ENCODE measurements at places on chromosomes 2 and 18.

- DNase-seq, result no peak
These were observed 1212.6 kb upstream of the NXPH2 start for GRCh38 chr2:139992711-139993345.

DNA sequence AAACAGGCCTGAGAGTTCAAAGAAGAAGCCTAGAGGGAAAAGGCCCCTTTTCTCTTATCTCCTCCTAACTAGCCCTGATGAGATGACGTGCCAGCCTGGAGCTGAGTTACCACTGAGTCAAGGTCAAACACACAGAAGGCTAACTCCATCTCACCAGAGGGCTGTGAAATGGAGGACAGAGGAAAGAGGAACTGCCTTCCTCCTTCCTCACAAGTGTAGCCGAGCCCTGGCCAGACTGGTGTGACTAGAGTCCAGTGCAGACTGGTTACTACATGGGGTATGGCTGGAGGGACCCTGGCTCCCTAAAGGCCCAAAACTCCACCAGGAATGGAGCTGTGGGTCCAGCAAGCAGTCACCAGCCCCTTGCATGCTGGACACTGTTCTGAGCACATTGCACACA, 35.7 kb upstream of the GYPC start:
- DNase-seq, result no peak

GRCh38 chr2:71778936-71779773, 325.8 kb downstream of the DYSF start:
- no peak for DNase-seq

- no peak for DNase-seq
These were observed 24.9 kb upstream of the PID1 start for GRCh38 chr2:229296016-229296415.

DNA sequence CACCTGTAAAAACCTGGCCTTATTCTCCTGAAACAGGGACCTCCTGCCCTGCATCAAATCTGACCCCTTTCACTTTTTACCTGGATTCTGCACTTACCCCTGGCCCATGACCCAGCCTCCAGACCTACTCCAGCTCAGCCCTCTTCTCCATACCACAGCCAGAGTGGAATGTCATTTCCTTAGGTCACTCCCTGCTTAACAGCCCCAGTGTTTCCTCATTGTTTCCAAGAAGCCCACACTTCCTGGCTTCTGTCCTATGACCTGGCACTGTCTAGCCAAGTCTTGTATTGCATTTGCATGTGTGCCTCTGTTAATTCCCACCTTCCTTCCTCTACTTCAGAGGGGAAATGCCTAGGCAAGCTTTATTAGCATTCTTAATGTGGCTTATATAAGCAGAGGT, 51.4 kb upstream of the TRIB2 start:
- DNase-seq, result no peak

- DNase-seq, result no peak
These were observed 57.3 kb upstream of the PSMD14 start for GRCh38 chr2:161250864-161251436.

- DNase-seq, result no peak
These were observed 35.5 kb downstream of the LIPG start for GRCh38 chr18:49597157-49597931.

GRCh38 chr2:203685081-203685621, 21.3 kb upstream of the CD28 start:
- no peak for DNase-seq

DNA sequence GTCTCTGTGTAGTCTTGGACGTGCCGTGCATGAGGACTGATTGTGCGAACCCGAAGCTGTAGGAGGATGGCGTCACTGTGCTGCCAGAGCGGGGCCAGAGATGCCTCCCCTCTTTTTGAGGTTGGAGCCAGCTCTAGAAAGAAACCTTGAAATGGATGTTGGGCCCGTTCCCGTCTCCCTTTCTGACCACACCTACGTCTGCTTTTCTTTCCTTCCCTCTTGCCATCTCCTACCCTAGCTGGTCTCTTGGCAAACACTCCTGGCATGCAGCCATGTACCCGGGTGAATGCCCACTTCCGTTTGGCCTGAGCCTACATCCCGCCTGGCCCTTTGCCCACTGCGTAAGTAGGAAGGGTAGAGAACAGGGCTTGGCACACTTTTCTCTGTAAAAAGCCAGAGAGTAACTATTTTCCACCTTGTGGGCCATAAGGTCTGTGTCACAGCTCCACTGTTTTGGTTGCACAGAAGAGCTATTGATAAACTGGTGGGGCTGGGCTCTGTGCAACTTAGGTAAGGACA, 37.4 kb downstream of the SH3BP4 start:
- DNase-seq, result no peak

DNA sequence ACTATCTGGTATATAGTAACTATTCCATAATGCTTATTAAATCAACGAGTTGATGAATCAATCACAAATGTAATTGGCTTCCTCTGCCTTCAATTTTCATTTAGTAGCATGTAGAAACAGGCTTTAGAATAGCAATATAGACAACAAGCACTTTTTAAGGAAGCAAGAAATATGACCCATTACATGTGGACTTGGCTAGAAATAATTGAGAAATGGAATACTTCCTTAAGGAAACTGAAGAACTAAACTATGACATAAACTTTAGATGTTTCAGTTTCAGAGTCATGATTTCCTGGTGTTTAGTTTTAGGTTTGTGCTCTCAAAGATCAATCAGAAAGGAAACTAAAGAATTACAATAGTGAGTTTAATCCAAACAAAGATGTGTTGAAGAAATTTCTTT, 443.8 kb downstream of the MBD2 start:
- no peak for DNase-seq

GRCh38 chr2:82395531-82395930, 2063.5 kb downstream of the SUCLG1 start:
- no peak for DNase-seq

- no peak for DNase-seq
These were observed 27.7 kb upstream of the IER3IP1 start for GRCh38 chr18:47203626-47204464.

- no peak for DNase-seq
These were observed 24.5 kb downstream of the GREB1 start for GRCh38 chr2:11558214-11558886.

- DNase-seq, result no peak
These were observed 25.3 kb upstream of the MFSD6 start for GRCh38 chr2:190382851-190383250.

DNA sequence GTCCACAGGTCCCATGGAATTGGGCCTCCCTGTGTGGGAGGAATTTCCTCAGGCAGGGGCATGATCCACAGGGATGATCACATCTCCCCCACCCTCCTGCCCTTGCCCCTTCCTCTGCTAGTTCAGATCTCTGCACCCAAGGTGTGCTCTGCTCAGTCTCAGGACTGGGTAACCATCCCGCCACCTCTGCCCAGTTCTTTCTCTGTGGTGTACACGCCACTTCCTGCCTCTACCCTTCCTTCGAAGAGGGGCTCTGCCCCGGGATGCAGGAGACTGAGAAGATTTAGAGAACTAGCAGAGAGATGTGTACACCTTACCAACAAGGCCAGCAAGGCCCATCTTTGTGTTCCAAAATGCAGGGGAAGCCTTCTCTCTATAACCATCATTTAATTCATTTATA, 160.4 kb downstream of the CELF4 start:
- DNase-seq, result no peak

DNA sequence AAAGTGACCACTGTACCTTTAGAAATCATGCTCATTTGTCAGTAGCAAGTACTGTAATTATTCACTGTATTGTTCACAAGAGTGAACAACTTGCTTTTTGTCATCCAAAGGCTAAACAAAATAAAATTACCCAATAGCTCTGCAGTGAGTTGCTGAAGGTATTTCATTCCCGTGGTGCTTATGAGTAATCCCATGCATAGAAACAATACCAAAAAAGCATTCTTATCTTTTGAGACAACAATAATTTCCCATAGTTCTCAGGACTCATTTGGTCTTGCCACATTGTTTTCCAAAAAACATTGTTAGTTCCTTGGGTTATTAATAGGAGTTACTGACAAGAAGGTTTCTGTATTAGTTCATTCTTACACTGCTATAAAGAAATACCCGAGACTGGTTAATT, 503.2 kb upstream of the FAM98A start:
- no peak for DNase-seq

DNA sequence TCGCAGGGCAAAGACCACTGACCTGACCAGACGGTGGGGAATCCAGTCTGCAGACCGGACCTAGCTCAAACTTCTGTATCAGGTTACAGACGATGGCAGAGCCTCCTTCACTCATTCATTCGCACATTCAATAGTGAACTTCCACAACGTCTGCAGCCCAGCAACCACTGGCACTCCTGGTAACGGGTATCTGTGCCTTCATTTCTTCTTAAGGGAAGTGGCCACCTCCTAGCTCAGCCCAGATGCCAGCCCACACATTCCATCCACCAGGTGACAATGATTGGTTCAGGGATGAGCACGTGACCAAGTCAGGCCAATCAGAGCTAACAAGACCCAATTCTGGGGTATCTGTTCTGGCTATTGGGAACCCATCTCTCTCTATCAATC, 15.9 kb upstream of the ARMC9 start:
- DNase-seq, result no peak

GRCh38 chr2:179106342-179106675, 56.4 kb upstream of the CCDC141 start:
- no peak for DNase-seq

DNA sequence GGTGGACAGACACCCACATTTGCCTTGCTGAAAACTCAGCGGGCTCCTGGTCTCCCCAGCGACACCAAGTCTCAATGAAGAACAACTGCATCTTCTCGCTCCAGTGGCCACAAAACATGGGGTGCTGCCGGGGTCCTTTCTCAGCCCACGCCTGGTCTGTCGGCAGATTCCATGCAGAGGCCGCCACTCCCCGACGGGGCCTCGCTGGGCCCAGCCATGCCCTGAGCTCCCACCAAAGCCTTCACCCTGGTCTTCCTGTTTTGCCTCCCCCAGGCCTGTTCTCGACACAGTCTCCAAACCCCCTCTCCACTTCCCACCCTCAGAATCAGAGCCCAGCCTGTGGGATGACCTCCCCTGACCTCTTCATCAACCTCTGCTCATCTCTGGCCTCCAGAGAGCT, 31.2 kb downstream of the DIPK1C start:
- no peak for DNase-seq

DNA sequence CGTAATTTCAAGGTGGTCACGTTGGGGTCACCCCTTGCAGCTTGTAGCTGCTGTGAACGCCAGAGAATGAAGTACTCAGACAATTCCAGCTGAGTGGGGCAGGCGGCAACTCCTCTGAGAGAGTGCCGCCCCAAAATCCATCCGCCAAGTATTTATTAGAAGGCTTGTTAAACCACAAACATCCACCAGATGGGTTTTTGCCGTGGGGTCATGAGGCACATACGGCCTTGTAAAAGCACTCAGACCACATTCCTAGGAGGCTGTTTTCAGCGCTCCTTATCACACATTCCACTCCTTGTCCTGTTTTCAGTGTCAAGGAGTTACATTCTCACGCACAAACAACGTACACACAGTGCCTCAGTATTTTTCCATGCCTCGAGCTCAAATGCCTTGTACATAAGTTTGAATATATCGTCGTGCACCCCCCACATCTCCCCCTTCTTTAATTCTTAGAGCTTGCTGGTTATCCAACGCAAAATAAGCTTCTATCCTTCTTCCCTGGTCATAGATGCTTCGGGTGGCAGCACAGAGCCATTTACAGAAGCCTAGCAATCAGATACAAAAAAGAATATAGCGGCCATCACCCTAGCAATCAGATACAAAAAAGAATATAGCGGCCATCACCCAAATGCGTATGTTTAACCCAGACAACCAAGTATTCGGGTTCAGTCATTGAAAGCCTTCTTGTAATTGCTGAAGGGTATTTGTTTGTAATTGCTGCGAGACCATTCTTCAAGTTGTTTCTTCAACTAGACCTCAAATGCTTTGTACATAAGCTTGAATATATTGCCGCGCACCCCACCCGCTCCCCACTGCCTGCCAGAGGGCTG, 7.3 kb downstream of the ALPP start:
- DNase-seq, result no peak

- no peak for DNase-seq
These were observed 19.1 kb downstream of the SEPTIN2 start for GRCh38 chr2:241334813-241335212.

DNA sequence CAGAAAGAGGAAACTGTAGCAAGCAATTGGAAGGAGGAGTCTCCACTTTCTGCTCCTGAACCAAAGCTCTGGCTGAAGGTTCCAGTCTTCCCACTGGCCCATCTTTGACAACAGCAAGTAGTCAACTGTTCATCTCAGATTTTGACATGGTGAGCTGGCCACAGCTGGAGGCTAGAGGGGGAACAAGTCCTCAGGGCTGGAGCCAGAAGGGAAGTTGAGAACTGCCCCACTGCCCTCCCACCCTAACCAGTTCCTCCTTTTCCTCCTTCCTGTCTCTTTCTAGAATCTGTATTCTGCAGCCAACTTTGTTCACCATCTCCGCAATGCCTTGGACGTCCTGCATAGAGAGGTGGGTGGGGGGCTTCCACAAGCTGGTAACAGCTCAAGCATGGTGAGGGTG, 105.8 kb downstream of the PLB1 start:
- no peak for DNase-seq

DNA sequence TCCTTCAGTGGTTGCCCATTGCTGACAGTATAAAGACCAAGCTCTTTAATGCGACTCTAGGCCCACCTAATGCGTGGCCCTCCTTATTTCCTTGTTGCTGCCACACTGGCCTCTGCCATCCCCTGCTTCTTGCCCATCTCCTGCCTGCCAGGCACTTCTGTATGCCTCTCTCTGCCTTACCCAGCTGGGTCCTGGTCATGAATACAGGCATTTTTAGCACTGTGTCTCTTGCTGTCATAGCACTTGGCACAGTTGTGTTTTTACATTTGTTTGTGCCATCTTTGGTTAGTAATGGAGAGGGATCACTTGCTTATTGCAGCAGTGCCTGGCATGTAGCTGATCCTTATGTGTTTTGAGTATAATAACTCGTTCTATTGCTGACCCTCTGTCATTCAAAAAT, 38.7 kb downstream of the MAP4K4 start:
- DNase-seq, result no peak

DNA sequence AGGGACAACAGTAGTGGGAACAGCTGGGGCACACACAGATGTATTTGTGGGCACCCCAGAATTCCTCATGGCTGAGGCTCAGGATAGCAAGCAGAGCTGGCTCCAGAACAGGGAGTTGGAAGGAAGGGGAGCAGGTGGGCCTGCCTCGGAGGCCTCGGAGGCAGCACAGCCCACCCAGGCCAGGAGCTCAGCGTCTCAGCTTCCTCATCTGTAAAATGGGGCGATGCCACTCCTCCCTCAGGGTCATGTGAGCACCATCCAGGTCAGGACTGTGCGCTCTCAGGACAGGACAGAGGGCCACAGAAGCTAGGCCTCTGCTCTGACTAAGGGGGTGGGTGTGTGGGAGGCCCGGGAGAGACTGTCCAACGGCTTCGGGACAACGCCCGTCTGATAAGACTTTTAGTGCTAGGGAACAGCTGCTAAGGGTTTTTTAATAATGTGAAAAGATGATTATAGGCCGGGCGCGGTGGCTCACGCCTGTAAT, 106.2 kb downstream of the HDAC4 start:
- no peak for DNase-seq

GRCh38 chr18:61371111-61371510, 37.9 kb downstream of the CDH20 start:
- DNase-seq, result no peak

All from stimulated activated CD4-positive, alpha-beta T cell treated with anti-CD3 and anti-CD28 coated beads, Interleukin-2, amount 100 ng/mL, for 48 hours (primary cell).